Fibroblast of pulmonary artery (primary cell): ENCODE measurements at places on chromosomes 2 and 18.

DNA sequence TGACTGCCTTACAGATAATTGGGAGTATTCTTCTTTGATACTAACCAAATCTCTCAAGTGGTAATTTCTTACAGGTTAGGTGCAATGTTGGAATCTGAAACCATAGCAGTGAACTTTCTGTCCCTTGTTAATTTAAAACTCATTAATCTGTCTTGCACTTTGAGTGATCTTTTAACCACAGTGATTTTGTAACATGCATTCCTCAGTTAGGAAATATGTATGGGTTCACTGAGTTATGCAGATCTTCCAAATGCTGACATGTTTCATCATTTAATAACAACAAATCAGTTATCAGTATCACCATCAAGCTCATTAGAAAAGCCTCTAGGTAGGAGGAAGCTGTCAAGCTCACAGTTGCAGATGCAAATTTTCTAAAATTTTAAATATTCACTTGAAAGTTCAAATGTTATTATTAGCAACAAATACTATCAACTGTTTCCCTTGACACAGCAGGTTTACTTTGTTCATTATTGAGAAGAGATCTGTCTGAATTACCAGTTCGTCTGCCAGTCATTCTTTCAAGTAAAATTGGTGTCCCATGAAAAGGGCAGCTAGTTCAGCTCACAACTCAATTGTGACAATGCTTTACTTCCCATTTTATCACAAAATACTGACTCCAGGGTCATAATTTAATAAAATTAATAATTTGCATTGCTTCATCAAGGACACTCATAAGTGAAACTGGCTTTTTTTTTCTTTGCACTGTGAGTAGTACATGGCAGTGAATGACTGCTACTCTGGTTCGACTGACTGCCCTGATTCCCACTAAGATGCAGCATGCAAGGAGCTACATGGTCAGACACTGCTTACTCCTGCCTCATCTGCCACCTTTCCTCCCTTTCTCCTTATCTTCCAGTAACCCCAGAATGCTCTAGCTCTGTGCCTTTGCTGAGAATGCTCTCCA is 31.6 kb downstream of the SUCLG1 start:
- DNase-seq = peak; percentile 50

DNA sequence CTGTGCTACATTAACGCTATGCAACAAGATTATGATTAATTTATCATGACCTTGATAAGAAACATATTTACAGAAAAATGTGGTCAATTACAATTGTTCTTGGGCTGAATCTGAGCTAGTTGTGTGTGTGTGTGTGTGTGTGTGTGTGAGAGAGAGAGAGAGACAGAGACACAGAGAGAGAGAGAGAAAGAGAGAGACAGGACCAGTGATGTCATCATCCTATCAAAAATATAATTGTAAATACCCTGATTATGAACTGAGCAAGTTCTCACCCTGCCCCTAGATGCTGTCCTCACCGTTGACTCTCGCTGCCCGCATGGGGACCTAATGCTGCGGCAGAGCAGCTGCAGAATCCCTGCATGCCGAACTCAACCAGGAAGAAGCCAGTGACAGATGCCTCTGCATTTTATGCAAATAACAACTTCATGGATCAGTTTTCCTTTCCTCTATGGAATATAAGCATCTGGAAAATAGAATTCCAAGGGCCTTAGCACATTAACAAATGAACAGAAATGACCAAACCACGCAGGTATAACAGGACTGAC is 512.5 kb downstream of the PLCL1 start:
- DNase-seq = no peak

DNA sequence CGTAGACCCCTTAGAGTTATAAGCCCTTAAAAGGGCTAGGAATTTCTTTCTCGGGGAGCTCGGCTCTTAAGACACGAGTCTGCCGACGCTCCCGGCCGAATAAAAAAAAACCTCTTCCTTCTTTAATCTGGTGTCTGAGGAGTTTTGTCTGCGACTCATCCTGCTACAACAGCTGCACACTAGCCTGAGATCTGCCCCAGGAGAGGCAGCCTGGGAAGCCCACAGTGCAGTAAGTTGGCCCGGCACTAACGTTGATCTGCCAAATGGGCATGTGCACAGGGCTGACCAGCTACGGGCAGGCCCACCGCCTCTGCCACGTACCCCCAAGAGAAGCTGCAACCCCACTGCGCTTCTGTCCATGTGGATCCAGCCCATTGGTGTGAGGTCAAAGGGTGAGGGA is 8.4 kb upstream of the LIMS2 start:
- no peak for DNase-seq

- DNase-seq = peak; percentile 71
These were observed 4.3 kb downstream of the EPG5 start for GRCh38 chr18:45962866-45963265.

- peak; percentile 22 for DNase-seq
These were observed 18.2 kb downstream of the IWS1 start for GRCh38 chr2:127508023-127508630.

GRCh38 chr2:144893464-144893863 is 373.5 kb upstream of the ZEB2 start:
- DNase-seq = no peak

DNA sequence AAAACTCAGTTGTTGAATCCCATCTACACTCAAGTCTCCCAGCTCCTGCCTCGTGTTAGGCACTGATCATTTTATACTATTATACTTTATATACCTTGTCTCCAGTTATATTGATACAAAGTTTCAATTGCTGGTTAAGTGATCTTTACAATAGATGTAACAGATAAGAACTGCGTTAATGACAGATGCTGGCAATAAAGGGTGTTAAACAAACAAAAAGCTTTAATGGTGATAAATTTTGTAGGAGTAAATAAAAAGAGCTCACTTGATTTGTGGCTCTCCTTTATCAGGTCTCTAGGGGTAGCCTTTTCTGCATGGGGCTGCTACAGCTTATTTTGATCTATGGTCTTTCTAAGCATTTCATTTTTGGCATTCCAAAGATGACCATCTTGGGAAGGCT is 106.9 kb upstream of the GAREM1 start:
- DNase-seq = no peak
